Endodermal cell (in vitro differentiated cells): ENCODE measurements at places on chromosomes 7 and 10.
A peak's percentile ranks its signal among the peaks of the same experiment; 100 is the strongest.

- DNase-seq: peak; percentile 38
Measured at GRCh38 chr10:938941-939678, 7.6 kb upstream of the LARP4B start.

- no peak for DNase-seq
Measured at GRCh38 chr10:69009360-69009759, 20.8 kb downstream of the KIFBP start.

DNA sequence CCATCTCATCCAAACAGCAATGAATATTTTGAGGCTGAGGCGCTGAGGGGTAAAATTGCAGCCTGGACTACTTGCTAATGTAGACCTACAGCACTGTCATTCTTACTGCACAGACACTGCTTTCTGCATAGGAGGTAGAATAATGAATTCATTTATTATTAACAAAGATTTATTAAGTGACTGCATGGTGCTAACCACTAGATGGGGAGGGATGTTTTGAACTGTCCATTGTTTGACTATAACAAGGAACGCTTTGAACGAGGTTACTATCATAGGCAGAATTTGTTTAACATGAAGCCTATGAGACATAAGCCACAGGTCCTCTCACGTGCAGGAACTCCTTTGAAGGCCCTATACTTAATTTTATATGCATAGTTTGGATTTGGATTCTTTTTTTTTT is 143.8 kb downstream of the CFTR start:
- DNase-seq: no peak

GRCh38 chr7:36598054-36598674 is 126.1 kb downstream of the AOAH start:
- DNase-seq: peak; percentile 64

DNA sequence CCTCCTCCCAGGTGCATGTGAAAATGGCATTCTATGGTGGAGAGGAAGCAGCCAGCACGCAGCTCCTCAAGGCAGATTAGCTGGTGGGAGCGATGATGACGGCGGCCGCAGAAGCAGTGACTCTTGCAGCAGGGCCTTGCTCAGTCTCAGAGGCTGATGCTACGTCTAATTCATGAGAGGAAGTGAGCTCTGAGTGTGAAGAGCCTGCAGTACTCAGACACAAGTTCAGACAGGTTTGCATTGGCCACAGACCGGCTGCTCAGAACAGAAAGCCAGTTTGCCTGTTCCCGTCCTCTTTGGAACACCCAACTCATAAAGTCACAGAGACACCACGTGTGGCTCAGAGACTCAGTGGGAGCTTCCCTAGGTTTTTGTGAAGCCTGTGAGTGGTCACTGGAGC is 136.5 kb downstream of the ADARB2 start:
- DNase-seq: peak; percentile 36

DNA sequence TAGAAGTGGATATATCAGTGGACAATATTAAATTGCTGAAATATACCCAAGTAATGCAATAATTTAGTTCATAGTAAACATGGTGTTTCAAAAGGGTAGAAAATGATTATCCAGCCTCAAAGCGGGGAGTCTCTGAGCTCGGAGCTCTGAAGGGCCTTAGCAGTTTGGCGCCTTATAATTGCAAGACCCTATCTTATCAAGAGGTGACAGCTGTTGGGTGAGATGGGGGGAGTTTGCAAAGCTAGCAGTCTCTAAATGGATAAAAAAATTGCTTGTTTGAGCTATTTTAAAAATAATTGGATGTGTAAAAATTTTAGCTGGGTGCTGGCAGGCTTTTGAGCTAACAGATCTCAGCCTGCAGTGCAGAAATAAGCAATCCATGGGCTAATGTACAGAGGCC is 219.2 kb downstream of the CCSER2 start:
- DNase-seq: no peak

GRCh38 chr7:27948861-27949260 is 208.9 kb downstream of the TAX1BP1 start:
- DNase-seq: no peak
